ENCODE measurements at places on chromosomes 5 and 9. TPM values are rescaled to one million over a fixed set of nuclear protein-coding genes. Genes with fewer than 3 reads are reported as not detected.

SLC6A3 gene
- total RNA-seq: not detected

AHRR gene
- 32.1 TPM for total RNA-seq

ISL1 gene
- total RNA-seq: not detected

LRRC70 gene
- total RNA-seq: 27.5 TPM

CARTPT gene
- total RNA-seq: not detected

CSF1R gene
- 0.10 TPM for total RNA-seq

FUT7 gene
- total RNA-seq: not detected

FABP6 gene
- total RNA-seq: not detected

GMCL2 gene
- not detected for total RNA-seq

IRGM gene
- total RNA-seq: not detected

SURF2 gene
- total RNA-seq: 24.4 TPM

Measured in glomerular endothelial cell (primary cell).